ENCODE measurements at places on chromosomes 2 and 18.

GRCh38 chr2:3504741-3505140 is 14.6 kb downstream of the ADI1 start:
- DNase-seq = no peak

- DNase-seq = no peak
These were observed 12.0 kb downstream of the PCARE start for GRCh38 chr2:29062371-29062770.

- DNase-seq = no peak
These were observed 14.1 kb downstream of the AMER3 start for GRCh38 chr2:130769343-130769907.

DNA sequence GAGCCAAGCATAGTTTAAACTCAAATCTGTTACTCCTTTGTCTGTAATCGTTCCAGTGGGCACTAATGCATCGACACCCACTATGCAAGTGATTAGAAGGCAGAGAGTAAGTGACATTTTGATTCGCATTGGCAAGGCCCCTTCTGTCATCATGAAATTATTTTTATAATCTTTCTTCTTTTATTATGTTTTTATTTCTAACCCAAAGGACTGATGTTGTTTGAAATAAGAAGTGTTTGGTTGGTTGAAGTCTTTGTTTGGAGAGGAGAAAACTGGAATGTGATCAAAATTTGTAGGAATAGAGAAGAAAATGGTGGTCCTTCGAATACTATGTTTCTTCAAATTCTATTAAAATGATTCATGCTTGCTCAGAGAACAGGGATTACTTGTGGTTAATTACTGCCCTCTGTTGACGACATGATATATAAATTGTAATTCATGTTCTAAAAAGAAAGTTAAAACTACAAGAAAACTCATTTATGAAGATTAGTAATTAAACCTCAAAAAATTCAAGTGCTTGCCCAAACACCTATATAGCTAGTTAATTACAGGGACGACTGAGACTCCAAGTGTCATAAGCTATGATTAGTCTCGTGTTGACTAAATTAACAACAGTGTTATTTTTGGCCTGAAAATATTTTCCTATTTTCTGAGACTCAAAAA is 26.4 kb upstream of the TFPI start:
- no peak for DNase-seq

GRCh38 chr2:41723526-41723925 is 324.3 kb upstream of the PKDCC start:
- no peak for DNase-seq

DNA sequence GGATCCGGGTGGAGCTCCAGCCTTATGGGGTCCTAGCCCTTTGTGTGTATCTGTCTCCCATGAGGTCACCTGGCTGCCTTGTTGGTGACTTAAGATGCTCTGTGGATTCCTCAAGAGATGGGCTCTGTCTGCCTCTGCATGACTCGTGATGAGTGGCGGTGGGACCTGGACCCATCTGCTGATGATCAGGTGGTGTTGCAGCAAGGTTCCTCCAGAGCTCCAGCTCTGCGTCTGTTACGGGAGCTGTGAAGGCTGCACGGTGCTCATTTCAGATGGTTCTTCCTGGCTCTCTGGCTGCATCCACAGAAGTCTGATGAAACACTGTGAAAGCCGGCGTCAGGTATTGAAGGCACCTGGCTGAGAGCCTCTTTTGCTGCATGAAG is 2.4 kb downstream of the AGAP1 start:
- no peak for DNase-seq

GRCh38 chr2:379778-380177 is 91.9 kb upstream of the ALKAL2 start:
- DNase-seq = no peak

- DNase-seq = no peak
These were observed 1495.5 kb upstream of the ACVR2A start for GRCh38 chr2:146349334-146349733.

DNA sequence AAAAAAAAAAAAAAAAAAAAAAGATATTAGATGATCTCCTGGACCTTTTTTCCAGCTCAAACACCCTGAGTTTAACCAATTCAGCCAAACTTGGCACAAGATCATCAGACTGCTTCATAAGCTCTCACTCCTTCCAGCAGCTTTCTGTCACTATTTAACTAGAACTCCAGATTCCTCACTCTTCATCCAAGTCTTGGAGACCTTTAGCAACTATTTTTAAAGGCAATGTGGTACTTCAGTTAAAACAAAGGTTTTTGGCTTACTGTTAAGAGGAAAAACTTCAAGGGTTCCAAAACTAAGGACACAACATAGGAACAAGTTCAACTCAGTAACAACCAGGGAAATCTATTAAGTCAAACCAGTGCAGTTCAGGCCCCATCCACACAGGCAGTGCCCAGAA is 23.2 kb downstream of the LAMA1 start:
- no peak for DNase-seq

DNA sequence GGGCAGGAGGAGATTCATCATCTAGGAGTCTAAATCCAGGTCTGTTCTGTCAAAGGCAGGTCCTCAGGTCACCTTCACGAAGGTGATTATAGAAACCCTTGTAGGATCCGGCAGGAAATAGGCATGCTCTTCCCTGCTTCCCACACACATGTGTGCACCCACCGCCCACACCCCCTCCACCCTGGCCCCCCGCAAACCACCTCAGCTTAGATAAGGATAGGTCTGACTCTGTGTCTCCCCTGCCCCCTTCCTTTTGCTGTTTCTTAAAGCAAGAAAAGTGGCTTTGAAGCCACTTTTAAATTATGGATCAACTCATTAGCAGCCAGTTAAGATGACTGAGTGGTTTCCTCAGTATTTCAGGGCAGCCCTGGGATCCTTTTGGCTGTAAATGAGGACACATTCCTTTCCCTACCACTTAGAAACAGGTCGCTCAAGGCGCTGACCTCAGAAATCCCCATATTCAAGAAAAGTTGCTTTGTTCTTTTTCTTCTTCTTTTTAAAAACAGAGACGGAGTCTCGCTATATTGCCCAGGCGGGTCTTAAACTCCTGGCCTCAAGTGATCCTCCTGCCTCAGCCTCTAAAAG is 14.5 kb upstream of the CIB4 start:
- DNase-seq = no peak

DNA sequence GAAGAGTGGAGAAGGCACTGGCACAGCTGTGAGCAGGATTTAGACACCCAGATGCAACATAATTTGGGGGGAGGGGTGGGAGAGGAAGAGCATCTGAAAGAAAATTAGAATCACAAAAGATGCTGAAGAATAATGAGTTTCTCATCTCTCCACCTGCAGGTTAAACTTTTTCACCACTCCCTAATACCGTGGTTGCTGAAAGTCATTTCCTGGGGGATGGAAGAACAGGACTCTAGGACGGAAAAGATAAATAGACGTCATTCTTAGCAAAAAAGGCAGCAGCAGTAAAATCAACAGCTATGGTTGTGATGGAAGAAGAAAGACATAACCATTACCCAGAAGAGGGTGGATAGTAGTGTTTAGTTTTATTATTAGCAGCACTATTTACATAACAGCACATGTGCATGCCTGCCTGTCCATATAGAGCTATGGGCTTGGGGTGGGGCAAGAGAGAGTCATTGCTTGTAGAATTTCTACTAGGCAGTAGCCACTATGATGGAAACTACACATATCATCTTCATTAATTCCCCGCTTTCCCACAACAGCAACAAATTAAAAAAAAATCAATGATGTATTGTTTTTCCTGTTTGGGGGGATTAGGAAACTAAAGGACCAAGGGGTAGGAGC is 212.2 kb downstream of the TRIB2 start:
- no peak for DNase-seq

- DNase-seq = no peak
These were observed 654.3 kb downstream of the SLC4A3 start for GRCh38 chr2:220281771-220282170.

- no peak for DNase-seq
These were observed 762 bp downstream of the INO80C start for GRCh38 chr18:35497027-35497369.

GRCh38 chr2:152335016-152335725 is at the start of gene FMNL2:
TSS of gene FMNL2 (plus strand) at chr2:152335174.
- peak; percentile 27 for DNase-seq

DNA sequence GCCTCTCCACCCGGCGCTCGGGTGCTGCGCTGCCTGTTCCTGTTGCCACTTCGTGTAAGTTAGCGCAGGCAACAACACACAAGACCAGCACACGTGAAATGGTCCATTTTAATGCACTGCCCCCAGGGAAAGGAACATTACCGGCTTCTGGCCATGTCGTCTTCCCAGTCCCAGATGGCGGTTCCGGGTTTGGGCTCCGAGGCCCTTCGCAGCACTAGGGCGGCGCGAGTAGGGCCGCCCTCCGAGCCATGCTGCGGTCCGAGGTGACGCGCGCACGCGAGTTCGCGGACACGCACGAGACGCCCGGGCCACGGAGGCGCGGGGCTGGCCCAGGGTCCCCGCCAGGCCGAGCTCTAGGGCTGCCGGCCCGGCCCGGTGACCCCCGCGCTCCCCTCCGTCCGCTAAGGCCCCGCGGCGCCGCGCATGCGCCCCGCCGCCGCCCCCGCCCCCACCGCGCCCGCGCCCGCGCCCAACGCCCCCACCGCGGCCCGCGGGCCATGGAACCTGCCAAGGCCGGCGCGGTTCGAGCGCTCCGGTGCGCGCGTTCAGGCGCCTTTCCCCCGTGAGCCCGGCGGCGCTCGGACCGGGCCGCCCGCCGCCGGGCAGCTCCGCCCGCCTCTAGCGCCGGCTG is 367 bp upstream of the ZNF236 start:
- peak; percentile 27 for DNase-seq

GRCh38 chr18:67608615-67609273 is 92.2 kb upstream of the DSEL start:
- DNase-seq = no peak

DNA sequence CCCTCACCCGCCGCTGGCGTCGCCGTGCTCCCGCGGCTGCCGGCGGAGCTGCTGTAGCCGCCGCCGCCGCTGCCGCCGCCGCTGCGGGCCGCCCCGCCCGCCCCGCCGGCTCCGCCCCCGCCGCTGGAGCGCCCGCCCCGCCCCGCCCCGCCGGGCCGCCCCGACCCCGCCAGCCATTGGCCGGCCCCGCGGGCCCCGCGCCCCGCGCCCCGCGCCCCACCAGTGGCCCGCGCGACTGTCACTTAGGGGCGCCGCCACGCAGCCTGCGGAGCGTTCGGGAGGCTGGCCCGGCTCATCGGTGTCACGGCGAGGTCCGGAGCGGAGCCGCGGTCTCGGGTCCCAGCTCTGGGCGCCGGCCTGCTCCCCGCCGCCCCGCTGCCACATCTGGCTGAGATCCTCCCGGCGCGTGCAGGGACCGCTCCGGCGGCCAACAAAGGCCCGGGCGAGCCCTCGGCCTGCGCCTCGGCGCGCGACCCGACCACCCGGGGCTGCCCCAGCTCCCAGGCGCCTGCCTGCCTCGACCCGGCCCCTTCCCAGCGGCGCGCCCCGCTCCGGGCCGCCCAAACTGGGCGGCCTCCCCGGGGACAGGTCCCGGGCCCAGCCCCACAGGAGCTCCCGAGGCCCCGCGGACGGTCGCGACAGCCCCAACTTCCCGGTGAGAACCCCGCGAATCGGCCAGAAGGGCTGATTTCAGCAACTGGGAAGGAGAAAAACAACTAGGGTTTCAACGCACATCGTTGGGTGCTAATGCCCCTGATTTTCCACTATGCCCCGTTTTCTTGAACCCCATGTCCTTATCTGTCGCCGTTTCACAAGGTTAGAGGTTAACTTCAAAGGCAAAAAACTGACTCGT is at the start of gene MGAT4A:
MGAT4A (minus strand) TSS at position 92 of the 853 bp plus-strand sequence. CDS start 4,800 bp downstream, outside the sequence.
- peak; percentile 34 for DNase-seq

GRCh38 chr2:225310745-225311144 is 88.8 kb upstream of the NYAP2 start:
- DNase-seq = no peak

DNA sequence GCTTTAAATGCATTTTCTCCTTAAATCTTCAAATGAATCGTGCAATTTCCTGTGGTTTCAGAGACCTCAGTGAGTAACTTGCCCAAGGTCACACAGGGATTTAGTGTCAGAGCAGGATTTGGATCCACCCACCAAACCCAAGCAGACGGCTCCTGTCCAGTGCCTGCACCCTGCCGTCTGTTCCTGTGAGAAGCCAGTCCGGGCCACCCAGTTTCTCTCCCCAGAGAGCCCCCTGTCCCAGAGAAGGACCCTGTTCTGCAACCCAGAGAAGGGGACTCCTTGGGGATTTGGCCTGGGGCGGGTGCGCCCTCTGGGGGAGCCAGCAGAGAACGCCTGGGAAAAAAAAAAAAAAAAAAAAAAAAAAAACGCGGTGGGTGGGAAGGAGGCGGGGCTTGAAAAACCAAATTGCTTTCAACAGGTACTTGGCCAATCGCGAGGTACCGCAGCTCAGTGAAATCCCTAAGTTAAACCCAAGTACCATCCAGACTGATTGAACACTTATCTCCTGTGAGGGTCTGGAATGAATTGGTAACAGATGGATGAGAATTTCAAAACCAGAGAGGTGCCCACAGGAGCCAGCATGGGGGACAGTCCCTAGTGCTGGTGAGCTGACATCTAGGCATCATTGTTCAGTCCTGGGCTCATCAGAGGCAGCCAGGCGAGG is 30.9 kb upstream of the REEP1 start:
- DNase-seq = peak; percentile 4

- no peak for DNase-seq
These were observed 204.0 kb upstream of the ID2 start for GRCh38 chr2:8477552-8478470.

DNA sequence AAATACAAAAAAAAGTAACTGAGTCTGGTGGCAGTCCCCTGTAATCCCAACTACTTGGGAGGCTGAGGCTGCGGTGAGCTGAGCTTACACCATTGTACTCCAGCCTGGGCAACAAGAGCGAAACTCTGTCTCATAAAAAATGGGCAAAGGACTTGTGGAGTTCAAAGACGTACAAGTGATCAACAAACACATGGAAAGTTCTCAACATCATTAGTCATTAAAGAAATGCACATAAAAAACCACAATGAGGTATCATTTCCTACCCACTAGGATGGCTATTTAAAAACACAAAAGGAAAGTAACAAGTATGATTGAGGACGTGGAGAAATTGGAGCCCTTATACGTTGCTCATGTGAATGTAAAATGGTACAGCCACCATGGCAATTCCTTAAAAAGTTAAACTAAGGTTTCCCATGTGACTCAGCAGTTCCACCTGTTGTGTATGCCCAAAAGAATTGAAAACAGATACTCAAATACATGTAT is 52.3 kb downstream of the RAB10 start:
- DNase-seq = no peak

- no peak for DNase-seq
These were observed 54.2 kb upstream of the TCF4 start for GRCh38 chr18:55642191-55642590.

GRCh38 chr2:191114403-191114886 is 36.3 kb downstream of the STAT4 start:
- DNase-seq = peak; percentile 11

Data from stimulated activated CD4-positive, alpha-beta T cell treated with anti-CD3 and anti-CD28 coated beads, Interleukin-15, amount 100 ng/mL, for 48 hours (primary cell).